ENCODE measurements at places on chromosomes 3 and 15.

- DNase-seq: no peak
Measured at GRCh38 chr3:18443665-18444594, 18.8 kb upstream of the SATB1 start.

- DNase-seq: no peak
Measured at GRCh38 chr3:155014953-155015352, 65.2 kb upstream of the MME start.

GRCh38 chr3:178306432-178307115 is 229.7 kb upstream of the KCNMB2 start:
- no peak for DNase-seq

DNA sequence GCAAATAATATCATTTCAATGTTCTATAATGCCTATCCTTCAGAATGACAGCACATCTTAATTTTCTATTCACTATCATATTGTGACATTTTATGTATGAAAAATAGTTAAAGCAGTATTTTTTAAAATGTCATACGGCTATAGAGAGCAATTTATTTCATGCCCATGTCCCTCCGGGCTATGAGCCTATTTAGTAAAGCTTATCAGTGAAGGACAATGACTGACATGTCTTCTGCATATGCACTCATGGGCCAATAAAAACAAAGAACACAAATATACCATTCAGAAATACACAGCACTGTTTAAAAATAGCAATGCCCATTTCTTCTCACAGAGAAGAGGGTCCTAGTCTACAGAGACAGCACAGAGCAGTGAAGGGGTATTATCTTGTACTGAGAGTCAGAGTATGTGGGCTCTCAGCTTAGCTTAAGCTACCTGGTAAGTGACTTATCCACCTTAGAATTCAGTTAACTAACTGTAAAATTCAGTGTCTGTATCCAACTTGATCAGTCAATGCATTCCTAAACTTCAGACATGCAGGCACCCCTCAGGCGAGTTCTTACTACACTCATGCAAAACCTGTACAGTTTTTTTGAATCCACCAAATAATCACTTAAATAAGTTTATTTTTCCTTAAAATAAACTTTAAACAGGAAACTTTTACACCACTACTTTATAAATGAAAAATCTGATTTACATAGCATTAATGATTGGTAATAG is 9.0 kb downstream of the GOLIM4 start:
- DNase-seq: no peak

DNA sequence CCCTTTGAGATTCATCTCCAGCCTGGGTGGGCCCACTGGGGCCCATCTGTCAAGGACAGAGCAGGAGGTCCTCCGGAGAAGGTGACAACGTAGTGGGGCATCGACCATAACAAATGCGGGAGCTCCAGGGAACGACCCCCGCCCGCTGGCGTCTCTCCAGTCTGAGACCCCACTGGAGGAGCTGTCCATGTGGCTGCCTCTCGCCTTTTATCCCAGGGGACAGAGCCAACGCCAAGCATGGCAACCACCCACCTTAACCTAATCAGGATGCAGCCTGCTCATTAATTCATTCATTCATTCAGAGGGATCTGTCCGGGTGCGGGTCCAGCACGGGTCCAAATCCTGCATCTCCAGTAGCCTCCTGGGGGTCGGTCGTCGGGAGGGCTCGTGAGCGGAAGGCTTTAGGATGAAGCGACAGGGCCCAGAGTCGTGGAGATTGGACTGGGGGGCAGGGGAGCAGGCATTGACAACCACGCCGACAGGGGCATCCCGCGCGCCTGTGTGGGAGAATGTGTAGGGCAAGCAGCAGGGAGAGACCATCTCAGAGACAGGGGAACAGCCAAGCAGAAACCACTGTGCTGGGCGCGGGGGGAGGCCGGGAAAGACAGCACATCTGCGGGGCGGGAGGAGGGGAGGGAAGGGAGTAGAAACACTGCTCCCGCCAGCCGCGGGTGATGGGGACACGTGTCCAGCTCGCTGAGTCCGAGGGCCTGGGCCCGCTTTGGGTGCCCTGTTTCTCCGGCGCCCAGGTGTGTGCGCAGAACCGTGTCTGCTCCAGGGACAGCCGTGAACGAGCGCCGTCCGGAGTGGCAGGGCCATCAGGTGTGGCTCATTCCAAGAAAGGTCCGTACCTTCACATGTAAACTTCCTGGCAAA is 1.9 kb downstream of the PIGZ start:
- no peak for DNase-seq

GRCh38 chr3:119810018-119810435 is 28.1 kb downstream of the NR1I2 start:
- DNase-seq: peak; percentile 56

DNA sequence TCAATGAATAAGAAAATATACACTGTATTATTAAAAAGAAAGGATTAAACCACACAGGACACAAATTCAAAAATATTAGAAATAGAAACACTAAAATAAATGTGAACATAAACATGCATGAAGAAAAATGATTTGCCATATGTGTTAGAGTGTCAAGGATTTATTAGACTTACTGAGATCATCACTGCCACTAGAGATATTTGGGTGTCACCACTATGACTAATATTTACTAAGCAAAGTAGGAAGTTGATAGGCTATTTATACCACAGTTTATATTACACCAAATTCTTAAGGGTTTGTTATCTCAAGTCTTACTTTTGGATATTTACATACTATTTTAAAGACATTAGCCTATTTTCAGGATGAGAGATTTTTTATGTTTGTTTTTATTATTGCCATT is 575.0 kb upstream of the SGO1 start:
- no peak for DNase-seq

- no peak for DNase-seq
Measured at GRCh38 chr3:184040010-184040409, 8.5 kb downstream of the HTR3D start.
